ENCODE measurements at places on chromosomes 7 and 10.

DNA sequence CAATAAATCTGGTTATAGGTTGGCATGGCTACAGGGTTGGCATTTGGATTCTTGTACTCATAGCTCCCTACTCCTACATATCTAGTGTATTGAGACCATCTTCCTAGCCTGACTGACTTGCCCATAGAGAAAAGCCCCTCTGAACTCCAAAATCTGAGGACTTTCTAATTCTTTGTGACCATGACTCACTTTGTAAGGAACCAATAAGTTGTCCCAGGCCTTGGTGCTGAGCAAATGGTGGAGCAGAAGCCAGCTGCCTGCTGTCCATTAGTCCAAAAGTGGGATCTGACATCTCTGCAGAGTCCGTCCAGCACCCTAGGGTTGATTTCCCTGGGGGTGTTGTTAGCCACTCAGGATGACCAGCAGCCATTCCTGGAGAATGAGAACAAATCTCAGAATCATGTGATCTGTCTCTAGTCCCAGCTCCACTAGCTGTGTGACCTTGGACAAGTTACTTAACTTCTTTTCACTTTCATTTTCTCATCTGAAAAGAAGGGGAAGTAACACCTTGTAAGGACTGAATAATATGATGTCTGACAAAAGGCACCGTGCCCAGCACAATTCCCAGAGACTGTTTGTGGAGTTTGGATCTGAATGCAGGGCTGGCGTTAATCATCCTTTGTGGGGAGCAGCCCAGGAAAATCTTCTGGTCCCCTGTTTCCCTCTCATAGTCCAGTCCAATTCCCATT is 44.1 kb downstream of the MTURN start:
- DNase-seq, result no peak

GRCh38 chr10:24303522-24304310 is 94.8 kb downstream of the KIAA1217 start:
- DNase-seq, result no peak

GRCh38 chr10:46033602-46034011 is 3.2 kb upstream of the NCOA4 start:
- peak; percentile 62 for DNase-seq

DNA sequence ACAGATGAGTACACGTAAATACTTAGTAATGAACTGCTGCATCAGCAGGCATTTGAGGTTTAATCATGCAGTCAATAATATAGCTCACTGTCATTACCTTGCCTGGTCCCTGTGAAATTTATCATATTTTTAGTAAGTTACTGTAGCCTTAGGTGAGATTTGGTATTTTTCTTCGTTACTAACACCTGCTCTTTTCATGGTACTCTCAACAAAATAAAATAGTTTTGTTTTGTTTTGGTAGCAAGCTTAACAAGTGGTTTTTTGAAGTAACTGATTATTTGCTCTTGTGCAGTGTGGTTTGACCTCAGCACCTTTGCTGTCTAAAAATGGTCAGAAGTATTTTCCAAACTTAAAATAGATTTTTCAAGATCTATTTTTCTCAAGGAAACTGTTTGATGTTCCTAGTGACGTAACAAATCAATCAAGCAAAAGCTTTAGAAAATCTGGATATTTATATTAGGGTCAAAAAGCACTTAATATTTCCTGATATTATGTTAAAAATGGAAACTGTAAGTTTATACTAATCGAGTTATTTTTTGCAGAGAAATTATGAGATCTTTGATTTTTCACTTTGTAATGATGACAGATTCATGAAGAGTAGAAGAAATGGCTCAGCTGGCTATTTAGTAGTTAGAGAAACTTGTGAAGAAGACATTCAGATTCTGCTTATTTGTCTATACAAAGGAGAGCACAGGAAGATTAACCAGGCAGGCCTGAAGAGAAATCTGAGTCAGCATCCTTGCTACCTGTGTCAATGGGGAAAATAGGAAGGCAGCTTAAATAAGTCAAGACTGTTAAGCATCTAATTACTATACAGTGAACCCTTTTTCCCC is 21.0 kb upstream of the RPA3 start:
- no peak for DNase-seq

GRCh38 chr10:30092151-30092790 is 32.9 kb upstream of the JCAD start:
- peak; percentile 17 for DNase-seq

Data from AG04449 (cell line).